ENCODE measurements at places on chromosomes 11 and 22.

DNA sequence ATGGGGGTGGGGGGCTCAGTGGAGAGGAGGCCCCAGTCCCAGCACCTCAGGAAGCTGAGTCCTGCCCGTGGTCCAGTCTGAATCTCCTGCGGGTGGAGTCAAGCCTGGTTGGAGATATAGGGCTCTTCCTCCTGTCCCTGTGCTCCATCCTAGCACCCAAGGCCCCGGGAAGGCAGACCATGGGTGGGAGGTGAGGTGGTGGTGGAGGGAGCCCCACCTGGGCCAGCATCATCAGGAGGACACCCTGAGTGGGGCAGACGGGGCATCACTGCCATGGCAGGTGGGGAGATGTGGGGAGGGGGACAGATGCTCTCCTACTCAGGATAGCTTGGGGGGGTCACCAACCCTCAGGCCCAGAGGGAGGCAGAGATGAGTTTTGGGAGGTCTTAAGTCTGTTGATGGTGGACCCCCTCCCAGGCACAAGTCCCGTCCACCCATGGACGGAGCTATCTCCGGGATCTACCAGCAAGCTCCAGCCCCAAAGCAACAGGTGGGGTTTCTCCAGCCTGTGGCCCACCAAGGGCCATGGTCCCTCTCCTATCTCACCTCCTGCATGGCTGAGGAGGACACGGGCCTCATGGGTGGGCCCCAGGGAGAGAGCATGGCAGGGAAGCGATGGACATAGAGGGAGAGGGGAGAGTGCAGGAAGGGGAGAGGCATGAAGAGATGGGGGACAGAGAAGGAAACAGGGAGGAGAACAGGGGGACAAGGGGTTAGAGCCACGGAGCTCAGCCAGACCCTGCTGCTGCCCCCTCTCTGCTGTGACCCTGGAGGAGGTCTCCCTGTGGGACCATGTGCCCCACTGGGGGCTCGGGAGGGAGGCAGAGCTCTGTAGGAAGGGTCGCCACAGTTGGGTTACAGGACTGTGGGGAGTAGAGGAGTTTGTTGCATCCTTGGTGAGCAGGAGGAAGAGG, 1.3 kb downstream of the MRGPRE start:
- no peak for DNase-seq

GRCh38 chr11:35367491-35367890, 51.9 kb downstream of the SLC1A2 start:
- DNase-seq = no peak

GRCh38 chr22:25334162-25334490, 114.7 kb downstream of the CRYBB2 start:
- DNase-seq = peak; percentile 53

DNA sequence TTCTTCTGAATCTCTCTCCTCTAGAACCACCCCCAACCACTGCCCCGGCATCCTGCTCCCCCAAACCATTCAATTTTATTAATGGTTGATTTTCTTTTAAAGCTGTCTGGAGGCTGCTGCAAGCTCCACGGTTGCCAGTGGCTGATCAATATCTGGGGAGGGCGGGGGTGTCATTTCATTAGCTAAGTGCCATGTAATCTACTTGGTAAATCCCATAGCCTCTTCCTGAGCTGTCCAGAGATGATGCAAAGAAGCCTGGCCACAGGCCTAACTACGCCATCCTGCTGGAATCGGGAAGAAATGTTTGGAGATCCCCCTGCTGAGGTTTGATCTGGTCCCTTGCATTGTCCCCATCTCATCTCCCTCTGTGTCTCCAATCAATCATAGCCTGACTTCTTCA, 440.1 kb downstream of the MIAT start:
- DNase-seq = no peak

GRCh38 chr11:8110396-8110795, 29.4 kb downstream of the TUB start:
- DNase-seq = no peak

DNA sequence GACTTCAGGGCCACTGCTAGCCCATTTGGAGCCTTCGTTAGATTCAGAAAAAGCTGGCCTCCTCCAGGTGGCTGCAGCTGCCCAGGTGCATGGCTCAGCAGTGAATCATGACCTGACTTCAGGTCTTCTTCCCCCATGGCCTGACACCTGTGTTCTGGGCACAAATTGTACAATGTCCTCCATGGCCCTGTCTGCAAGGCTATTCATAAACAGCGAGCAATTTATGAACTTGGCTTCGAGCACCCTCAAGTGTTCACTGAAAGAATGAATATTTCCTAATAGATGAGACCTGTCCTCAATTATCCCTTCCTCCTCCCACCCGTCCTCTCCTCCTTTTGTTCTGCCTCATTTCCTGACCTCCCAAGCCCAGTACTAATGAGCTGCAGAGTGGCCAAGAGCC, 12.2 kb upstream of the VPS37C start:
- DNase-seq = no peak

DNA sequence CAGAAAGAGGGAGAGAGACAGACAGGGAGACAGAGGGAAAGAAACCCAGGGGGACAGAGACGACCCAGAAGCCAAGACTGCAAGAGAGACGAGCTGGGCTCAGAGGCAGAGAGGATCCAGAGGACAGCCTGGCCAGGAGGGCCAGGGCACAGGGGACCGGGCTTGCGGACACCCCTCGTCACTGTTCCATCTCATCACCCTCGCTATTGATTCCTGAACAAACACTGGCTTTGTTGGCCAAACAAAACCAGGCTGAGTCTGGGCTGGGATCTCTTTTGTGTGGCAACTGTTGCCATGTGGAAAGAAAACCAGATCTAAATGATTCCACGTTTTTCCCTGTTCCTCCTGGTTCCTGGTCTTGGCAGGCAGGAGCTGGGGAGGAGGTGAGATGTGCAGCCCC, 339.4 kb downstream of the MN1 start:
- peak; percentile 50 for DNase-seq

- DNase-seq = no peak
These were observed 5.8 kb downstream of the LIF start for GRCh38 chr22:30240541-30241417.

DNA sequence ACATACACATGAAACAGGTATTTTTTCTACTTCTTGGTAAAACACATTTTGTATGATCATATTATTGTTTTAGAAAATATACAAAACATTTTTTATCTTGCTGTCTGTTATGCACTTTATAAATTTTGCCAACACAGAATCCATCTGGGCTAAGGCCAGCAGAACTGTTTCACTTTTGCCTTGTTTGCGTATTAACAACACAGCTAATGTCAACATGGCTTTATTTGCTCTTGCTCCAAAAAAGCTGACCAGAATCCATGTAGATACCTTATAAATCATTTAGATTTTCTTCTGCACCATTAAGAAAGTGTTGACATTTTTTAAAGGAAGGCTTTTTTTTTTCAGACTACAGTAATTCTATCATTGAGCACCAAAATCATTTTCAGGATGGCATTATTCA, 58.1 kb upstream of the PGR start:
- no peak for DNase-seq

DNA sequence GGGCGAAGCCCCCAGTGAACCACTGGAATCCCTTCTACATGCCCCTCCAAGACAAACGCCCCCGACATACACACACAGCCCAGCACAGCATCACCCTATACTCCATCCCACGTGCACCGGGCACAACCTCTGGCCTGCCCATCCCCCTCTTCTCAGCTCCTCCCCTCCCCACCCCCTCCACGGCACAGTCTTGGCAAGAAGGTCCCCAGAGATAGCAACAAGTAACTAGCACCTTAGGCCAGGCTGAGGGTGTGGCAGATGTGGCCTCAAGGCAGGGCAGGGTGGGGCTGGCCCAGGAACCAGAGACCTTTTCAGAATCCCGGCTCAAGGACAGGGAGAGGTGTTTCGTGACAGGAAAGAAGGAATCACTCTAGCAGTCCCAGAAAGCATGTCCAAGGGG, 54.3 kb downstream of the CYTH4 start:
- no peak for DNase-seq

GRCh38 chr11:103266167-103266831, 157.1 kb downstream of the DYNC2H1 start:
- DNase-seq = no peak

- DNase-seq = no peak
These were observed 7.6 kb downstream of the OR56A1 start for GRCh38 chr11:6022956-6023355.

Measured in C1 segment of cervical spinal cord (tissue), 14 donors.